ENCODE measurements at places on chromosomes 11 and 22.

DNA sequence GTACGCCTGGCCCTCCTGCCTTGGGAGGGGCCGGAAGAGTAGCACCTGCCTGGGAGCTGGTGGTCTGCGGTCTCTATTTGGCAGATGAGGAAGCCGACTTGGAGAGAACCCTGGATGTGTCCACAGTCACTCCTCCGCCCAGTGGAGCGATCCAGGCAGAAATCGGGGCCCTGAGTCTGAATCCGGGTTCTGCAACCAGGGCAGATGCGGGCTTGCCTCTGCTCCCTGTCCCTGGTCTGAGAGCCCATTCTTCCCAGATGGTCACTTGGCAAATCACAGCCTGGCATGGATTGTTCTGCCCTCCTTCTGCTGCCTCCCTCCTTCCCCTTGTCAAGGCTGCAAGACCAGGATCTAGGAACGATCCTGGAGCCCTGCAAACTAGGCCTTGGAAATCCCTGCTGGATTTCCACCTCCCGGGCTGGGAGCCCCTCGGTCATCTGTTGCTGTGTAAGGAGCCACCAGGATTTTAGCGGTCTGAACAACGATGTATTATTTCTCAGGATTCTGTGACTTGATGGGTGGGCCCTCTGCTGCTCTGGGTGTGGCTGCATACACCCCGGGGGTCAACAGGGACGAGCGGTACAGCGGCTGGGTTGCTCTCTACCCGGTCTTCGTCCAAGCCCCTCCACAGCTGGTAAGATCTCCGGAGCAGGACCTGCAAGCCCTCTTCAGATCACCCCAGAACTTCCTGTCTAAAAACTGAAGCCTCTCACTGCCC lies 2.0 kb upstream of the ASCL2 start:
- no peak for DNase-seq

GRCh38 chr22:45952151-45952550 lies 24.8 kb downstream of the WNT7B start:
- DNase-seq = no peak

DNA sequence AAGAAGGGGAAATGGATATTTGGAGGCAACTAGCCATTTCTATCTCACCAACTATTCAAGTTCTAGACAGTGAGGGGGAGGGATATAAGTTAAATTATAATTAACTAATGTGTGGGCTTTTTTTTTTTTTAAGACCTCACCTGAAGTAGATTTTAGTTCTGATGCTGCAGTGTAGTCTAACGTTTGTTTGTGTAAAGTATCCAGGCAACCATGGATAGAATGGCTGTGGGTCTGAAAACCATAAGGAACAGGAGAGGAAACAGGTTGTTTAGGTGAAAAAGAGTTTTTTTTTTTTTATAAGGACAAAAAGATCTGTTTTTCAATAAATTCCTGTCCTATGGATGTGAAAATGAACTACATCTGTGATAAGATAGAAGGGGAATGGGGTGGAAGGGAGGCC lies 262.4 kb upstream of the PLET1 start:
- DNase-seq = no peak

GRCh38 chr22:26620197-26620596 lies 1.6 kb upstream of the CRYBA4 start:
- no peak for DNase-seq

- no peak for DNase-seq
These were observed 65.5 kb upstream of the NUP160 start for GRCh38 chr11:47913529-47914244.

DNA sequence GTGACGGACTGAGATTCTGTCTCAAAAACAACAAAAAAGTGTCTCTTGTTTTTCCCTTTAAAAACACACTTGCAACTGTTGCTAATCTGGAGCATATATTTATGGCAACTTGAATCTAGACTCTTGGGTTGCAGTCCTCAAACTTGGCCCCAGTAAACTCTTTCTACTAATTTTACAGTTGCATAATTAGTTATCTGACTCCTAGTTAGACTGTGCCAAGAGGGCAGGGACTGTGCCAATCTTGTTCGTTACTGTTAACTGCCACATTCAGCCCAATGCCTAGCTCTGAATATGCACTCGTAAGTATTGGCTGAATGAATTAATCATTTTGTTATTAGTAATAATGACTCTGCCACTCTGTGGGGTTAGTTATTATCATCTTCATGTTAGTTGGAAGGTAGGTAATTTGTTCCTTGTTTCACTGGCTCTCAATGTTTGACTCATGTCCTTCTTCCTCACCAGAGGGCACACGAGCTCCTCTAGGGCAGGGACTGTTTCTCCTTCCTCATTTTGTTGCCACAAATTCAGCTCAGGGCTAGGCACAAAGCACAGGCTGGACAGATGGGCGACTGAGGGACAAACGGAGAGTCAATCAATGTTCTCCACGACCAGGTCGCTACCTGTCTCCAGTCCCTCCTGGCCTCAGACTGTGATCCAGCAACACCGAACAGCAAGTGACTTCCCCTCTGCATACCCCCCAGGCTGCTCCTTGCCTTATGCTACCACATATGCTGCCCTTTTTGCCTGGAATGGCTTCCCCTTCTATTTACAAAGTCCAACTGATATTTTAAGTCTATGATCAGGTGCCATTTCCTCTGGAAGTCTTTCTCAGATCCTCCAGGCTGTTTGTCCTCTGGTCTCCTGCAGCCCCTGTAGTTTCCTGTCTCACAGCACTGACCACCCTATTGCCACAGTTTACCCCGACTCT lies 9.0 kb downstream of the CLPB start:
- no peak for DNase-seq

DNA sequence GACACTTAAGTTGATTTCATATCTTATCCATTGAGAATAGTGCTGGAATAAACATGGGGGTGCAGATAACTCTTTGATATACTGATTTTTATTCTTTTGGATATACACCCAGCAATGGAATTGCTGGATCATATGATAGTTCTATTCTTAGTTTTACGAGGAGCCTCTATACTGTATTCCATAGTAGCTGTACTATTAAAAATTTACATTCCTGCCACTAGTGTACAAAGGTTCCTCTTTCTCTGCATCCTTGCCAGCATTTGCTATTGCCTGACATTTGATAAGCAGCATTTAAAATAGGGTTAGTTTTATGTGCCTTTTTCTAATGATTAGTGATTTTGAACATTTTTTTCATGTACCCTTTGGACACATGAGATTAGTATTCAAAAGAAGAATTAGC lies 554.2 kb downstream of the JRKL start:
- DNase-seq = no peak

DNA sequence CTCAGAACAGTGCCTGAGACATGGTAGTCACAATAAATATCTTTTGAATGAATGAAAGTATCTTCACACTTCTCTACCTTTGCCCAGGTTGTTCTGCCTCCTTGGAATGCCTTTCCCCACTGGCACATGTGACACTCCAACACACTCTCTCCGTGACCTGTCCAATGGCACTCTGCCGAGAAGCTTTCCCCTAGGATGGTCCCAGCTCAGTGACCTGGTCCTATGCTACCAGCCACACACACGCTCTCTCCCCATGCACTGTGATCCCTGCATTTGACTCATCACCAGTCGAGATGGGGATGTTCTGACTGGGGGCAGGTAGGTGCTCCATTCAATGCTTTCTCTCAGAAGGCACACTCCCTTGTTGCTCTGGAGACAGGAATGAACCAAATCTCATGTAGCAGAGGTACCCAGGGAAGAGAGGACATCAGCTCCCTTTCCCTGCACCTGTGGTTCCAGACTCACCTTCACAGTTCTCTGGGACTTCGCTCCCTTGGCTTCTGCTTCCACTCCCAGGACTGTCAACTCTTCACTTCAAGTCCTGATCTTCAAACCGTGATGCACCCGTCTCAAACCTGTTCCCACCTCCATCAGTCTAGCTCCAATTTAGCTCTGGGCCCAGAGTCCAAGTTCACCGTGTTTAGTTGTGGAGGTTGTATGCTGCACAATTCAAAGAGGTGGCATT lies 30.7 kb upstream of the LMO1 start:
- DNase-seq = no peak

DNA sequence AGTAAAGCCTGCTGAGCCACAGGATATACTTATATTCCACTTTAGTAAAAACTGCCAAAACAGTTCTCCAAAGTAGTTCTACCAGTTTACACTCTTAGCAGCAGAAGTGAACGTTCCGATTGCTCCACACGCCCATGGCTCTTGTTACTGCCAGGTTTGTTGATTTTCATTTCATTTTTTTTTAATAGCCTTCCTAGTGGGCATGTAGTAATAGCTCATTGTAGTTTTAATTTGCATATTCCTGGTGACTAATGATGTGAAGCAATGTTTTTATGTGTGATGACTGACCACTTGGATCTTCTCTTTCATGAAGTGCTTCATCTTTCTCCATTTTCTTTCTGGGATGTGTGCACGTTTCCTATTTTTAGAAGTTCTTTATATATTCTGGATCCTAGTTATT lies 4.8 kb upstream of the C11orf97 start:
- DNase-seq = no peak

- no peak for DNase-seq
These were observed 1.4 kb upstream of the MAPK11 start for GRCh38 chr22:50271519-50271970.

- DNase-seq = no peak
These were observed 49.7 kb downstream of the ATG16L2 start for GRCh38 chr11:72863916-72864315.

DNA sequence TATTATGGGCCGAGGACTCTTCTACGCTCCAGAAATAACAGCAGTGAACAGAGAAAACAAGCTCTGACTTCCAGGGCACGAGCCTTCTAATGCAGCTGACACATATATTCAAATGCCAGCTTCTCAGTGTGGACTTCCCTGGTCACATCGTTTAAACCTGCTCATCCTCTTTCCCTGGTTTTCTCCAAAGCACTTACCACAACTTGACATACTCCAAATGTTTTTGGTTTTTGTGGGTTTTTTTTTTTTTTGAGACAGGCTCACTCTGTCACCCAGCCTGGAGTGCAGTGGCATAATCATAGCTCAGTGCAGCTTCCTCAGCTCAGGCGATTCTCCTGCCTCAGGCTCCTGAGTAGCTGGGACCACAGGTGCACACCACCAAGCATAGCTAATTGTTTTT lies 105.5 kb downstream of the MICAL3 start:
- DNase-seq = no peak

DNA sequence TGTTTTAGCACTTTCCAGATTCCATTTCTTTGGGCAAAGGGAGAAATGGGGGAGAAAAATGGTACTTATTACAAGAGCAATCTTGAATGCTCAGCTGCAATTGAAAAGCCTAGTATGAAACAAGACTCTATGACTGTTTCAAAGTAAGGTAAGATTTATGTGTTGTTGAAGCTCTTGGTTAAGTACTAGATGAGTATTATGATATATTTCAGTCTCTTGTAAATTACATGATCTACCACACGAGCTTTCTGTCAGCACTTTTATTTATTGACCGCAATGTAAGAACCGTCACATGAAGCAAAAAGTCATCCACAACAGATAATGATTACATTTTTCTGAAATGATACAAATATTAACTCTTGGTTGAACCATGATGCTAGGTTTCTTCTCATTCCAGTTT lies 906.7 kb upstream of the CHORDC1 start:
- DNase-seq = no peak

GRCh38 chr11:29962243-29962642 lies 54.6 kb downstream of the KCNA4 start:
- DNase-seq = no peak

- no peak for DNase-seq
These were observed 159.1 kb downstream of the WNT11 start for GRCh38 chr11:76047231-76047630.

DNA sequence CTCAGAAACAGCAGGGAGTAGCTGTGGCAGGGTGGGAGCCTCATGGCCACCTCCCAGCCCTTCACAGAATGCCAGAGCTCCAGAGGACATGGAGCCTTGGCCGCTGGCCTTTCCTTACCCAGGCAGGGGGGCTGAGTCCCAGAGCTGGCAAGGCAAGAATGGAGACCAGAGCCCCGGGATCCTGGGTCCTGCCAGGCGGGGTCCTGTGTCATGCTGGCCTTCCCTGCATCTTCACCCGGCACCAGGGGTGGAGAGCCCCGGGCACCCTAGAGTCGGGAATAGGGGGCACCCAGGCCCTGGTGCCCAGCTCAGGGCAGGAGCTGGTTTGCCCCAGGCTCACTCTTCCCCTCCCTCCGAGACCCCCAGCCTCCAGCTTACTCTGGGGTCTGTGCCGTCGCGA lies 519.9 kb downstream of the TBC1D22A start:
- DNase-seq = no peak

All from stimulated activated CD8-positive, alpha-beta memory T cell treated with anti-CD3 and anti-CD28 coated beads, Interleukin-7, amount 100 ng/mL, for 1 hour (primary cell).